ENCODE measurements at places on chromosomes 1 and 21.

- DNase-seq: no peak
Measured at GRCh38 chr1:88528792-88529191, 155.3 kb upstream of the PKN2 start.

DNA sequence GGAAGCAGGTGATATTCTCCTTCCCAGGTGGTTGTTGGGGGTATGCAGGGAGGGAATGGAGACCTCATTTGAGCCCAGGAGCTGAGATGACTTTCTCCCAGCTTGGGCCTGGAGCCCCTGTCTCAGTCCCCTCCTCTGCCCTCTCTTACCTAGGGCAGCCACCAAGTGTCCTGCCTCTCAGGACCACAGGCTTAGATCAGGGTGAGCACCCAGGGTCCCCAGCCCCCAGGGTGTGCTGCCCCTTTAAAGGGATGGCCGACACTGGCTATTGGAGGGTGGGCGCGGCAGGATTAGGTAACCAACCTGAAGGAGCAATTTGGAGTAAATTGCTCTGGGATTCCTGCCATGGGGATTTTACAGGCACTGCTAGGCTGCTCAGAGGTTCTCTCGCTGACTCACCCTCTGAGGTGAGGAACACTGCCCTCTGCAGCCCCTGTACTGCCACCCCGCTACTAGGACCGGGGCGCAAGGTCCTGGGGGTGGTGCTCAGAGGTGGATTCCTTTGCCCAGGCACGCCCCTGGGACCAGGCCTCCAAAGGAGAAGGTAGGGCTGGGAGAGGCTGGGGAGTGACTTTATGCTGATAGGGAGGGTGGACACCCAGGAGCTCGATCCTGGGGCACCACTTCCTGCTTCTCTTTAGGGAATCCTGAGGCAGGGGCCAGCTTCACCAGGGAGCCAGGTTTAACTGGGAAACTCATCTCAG is 1.5 kb downstream of the RPS6KA1 start:
- peak; percentile 87 for DNase-seq

- DNase-seq: no peak
Measured at GRCh38 chr1:58596631-58597052, 19.6 kb upstream of the TACSTD2 start.

DNA sequence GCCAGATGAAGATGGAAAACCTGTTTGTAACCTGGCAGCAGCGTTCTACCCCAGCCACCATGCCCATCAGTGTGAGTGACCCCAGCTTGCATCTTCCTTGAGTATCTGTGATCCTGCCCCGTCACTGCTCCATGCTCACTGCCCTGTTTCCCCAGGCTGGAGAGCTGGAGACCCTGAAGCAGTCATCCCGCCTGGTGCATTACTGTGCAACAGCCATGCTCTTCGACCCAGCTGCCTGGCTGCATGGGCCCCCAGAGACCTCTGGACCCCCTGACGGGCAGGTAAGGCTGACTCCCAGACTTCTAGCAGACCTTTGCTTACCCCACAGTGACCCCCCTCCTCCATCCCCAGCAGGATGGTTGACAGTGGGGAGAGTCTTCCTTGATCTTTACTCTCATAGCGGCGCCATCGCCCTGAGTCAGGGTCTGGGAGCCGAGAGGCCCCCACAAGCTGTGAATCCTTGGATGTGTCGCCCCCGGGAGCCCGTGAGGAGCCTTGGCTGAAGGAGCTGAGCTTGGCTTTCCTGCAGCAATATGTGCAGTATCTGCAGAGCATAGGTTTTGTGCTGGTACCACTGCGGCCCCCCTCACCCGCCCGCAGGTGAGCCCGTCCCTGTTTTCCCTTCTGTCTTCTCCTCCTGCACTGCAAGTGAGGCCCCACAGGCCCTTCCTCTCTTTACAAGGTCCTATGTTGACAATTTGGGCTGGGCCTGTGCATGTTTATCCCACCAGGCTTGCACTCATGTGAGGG is 10.4 kb downstream of the HYI start:
- DNase-seq: no peak

GRCh38 chr1:29839726-29840125 is 603.4 kb downstream of the PTPRU start:
- no peak for DNase-seq

DNA sequence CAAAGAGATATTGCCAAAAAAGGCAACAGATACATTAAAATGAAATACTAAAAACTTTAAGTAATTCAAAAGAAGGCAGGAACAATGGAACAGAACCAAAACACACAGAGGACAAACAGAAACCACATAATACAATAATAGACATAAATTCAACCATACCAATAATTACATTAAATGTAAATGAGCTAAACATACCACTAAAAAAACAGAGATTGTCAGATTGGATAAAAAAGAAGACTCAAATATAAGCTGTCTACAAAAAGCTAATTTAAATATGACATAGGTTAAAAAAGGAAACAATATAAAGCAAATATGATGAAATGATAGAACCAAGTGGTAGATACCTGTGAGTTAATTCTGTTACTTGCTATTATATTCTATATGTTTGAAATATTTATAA is 44.1 kb upstream of the ATP5PO start:
- DNase-seq: no peak

DNA sequence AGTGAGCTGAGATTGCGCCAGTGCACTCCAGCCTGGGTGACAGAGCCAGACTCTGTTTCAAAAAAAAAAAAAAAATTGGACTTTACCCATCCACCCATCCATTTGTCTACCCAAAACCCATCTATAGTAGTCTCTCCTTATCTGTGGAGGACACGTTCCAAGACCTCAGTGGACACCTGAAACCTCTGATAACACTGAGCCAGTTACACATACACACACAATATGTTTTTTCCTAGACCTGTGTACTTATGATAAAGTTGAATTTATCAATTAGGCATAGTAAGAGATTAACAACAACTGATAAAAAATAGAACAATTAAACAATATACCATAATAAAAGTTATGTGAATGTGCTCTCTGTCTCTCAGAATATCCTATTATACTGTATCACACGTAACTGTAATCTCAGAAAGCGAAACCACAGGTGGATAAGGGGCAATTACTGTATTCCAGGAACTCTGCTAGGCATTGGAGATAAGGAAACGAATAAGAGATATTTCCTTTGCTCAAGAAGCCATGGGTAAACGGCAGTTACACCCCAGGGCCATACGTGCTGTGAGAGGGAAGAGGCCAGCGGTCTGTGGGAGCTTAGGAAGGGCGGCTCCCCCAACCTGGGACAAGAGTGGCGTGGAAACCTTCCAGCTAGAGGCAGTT is 84.2 kb upstream of the DISP3 start:
- no peak for DNase-seq

DNA sequence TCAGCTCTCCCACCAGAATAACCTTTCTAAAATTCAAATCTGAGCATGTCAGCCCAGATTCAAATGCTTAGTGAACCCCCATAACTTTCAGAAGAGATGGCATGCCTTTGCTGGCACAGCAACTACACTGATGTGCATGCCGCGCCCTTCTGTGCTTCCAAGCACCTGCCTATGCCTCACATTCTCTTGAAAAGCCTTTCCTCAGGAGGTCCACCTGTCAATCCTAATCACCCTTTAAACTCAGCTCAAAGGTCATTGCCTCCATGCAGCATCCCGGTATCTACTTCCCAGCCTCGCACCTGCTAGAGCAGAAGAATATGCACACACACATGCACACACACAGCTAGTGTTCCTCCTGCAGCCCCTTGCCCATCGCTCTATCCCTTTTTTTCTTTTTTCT is 5.2 kb upstream of the S100A2 start:
- no peak for DNase-seq

DNA sequence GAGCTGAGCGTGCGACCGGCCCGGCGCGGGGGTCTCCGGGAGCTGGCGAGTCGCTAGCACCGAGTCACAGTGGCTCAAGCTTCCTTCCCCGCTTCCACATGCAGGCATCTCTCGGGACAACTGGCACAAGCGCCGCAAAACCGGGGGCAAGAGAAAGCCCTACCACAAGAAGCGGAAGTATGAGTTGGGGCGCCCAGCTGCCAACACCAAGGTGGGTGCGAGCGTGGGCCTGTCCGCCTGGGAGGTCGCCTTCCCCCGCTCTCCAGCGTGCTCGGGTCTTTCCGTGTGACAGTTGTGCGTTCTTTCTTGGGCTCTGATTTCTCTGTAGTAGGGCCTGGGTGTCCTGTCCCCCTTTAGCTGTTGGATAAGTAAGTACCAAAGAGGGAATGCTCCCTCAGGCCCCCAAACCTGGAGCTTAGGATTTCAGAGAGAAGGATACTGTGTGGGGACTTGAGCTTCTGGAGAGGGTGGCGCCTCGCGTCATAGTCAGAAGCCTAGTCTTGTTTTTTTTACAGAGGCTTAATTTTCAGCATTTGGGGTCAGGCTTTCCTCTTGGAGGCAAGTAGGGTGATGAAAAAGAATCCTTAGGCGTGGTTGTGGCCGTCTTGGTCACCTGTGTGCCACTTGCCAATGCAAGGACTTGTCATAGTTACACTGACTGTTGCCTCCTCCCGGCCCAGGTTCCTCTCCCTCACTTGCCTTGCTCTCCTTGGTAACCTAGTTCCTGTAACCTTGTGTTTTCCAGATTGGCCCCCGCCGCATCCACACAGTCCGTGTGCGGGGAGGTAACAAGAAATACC is 790 bp downstream of the RPS8 start:
- DNase-seq: no peak

GRCh38 chr1:59670662-59671061 is 144.1 kb upstream of the HOOK1 start:
- no peak for DNase-seq
